H1 (cell line): ENCODE measurements at places on chromosomes 12 and 14.
A peak's percentile ranks its signal among the peaks of the same experiment; 100 is the strongest.

DNA sequence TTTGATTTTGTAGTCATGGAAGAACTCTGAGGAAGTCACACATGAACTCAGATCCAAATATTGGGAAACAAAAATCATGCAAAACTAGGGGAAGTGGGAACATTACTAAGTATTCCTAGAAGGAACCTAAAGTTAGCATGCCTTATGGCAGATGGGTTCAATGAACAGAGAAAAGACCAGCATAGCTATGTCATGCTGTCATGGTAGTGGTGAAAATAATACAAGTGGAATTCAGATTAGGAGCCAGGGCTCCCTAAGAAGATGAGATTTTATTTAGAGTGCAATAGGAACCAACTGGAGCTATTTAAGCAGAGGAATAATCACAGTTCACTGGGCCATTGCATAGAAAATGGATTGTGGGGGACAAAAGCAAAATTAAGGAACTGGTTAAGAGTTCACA, 134.0 kb downstream of the DIO2 start:
- H3K4me3 ChIP-seq, result no peak overlapping the region
- H3K4me1 ChIP-seq, result no peaks in the 10 kb centered on the region
- no peak for DNase-seq
- H3K27ac ChIP-seq, result no peak overlapping the region
- H3K27me3 ChIP-seq, result no peaks in the 10 kb centered on the region

DNA sequence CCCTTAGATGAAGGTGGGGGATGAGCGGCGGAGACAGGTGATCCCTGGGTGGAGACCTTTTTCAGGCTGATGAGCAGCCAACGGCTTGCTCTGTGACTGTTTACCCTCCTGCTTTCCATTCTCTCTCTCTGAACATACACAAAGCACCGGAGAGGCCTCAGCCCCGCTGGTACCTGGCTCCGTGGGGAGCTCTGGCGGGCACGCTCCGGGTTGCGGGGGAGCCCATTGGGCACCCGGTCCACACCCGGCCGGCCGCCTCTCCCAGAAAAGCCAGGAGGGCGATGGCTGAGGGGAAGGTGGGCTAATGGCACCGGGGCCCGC, 545 bp downstream of the SMARCC2 start:
- peaks cover 2% of the 10 kb centered on the region; the same call in 1 of the 2 replicates for H3K4me1 ChIP-seq
- H3K4me3 ChIP-seq, result peak overlapping the region; percentile 90
- peaks cover 21% of the 10 kb centered on the region for H3K36me3 ChIP-seq
- no peaks in the 10 kb centered on the region for H3K27me3 ChIP-seq
- no peak for DNase-seq

DNA sequence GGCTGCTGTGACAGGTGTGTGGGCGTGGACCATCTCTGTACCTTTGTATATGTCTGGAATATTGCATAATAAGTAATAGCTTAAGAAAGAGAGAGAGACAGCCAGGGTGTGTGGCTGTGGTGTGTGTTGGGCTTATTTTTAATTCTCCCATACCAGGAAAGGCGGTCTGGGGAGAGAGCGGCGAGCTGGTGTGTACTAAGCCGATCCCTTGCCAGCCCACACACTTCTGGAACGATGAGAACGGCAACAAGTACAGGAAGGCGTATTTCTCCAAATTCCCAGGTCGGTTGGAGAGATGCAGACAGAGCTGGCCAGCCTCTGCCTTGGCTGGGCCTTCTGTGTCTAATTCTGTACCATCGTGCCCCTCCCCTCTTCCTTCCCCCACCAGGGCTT, 63.9 kb downstream of the AACS start:
- peaks cover 10% of the 10 kb centered on the region for H3K36me3 ChIP-seq
- H3K27ac ChIP-seq, result no peak overlapping the region
- H3K4me1 ChIP-seq, result no peaks in the 10 kb centered on the region
- DNase-seq, result no peak
- H3K4me3 ChIP-seq, result no peak overlapping the region

GRCh38 chr14:105860615-105861580, 334.5 kb downstream of the TMEM121 start:
- H3K4me1 ChIP-seq, result no peaks in the 10 kb centered on the region
- H3K27me3 ChIP-seq, result no peaks in the 10 kb centered on the region; the same call in 1 of the 2 replicates
- no peak for DNase-seq
- H3K27ac ChIP-seq, result no peak overlapping the region

DNA sequence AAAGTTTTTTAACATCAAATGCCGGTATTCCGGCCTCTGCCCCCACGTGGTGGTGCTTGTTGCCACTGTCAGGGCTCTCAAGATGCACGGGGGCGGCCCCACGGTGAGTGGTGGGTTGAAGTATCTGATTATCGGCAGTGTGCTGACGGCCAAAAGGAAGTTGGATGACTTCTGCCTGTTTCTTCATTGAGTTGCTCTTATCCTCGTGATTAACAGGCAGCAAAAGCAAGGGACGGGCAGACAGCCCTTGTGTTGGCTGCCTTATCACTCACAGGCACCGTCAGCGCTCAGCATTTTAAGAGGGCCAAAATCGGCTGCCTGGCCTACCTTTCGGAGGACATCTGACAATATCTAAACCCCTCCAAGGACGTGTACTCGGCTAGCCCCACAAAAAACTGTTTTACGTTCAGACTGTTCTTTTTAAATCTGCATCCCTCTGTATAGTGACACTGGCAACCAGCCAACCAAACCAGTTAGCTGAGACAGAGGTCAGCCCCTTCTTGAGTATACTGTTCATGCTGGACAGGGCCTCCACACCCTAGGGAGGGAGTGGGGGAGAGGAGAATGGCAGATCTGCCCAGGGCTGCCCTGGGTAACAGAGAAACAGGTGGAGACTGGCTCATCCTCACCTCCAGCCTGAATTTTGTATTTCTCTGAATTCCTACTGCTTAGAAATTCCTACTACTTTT, 22.9 kb upstream of the AKAP5 start:
- H3K27me3 ChIP-seq, result no peaks in the 10 kb centered on the region
- H3K4me1 ChIP-seq, result no peaks in the 10 kb centered on the region
- no peak for DNase-seq

DNA sequence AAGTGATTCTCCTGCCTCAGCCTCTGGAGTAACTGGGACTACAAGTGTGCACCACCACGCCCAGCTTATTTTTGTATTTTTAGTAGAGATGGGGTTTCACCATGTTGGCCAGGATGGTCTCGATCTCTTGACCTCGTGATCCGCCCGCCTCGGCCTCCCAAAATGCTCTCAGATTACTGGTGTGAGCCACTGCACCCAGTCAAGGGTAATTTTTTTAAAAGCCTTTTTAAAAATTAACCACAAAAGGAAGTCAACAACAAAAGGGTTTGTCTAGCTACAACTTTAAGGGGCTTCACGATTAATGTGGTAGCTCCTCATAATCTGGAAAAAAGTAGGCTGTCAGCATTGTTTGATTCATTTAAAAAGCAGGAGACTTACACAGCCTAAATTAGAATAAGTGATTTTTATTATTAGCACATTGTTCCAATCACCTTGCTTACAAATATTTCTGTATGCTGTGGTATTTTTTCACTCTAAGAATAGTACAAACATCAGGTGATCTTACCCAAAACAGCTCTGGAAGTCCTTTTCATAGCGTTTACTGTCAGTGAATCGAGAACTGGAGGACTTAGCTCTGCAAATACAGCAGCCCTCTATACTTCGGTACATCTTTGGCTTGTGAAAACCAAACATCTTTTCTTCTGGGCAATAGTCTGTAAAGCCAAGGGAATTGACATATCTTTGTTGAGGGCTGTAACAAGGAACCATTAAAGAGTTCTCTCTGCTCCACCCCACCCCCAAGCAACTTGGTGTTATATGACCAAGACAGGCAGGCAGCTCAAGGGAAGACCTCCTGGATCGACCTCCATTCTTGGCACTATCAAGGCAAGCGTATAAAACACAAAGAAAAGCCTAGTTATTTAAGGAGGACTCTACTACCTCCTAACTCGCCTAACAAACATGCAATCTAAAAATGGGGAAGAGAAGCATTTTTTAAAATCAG, 28.1 kb downstream of the SINHCAF start:
- no peaks in the 10 kb centered on the region for H3K27me3 ChIP-seq
- H3K27ac ChIP-seq, result no peak overlapping the region
- H3K4me3 ChIP-seq, result no peak overlapping the region
- peaks cover 22% of the 10 kb centered on the region for H3K36me3 ChIP-seq

- 0 out of 2 replicates have a peak, but pooled peaks cover 2% of the 10 kb centered on the region for H3K4me1 ChIP-seq
- H3K36me3 ChIP-seq, result no peaks in the 10 kb centered on the region
- peaks cover 2% of the 10 kb centered on the region for H3K27me3 ChIP-seq
- H3K4me3 ChIP-seq, result no peak overlapping the region
- H3K27ac ChIP-seq, result no peak overlapping the region
- no peak for DNase-seq
These were observed 6.5 kb downstream of the RASAL1 start for GRCh38 chr12:113128802-113129663.

DNA sequence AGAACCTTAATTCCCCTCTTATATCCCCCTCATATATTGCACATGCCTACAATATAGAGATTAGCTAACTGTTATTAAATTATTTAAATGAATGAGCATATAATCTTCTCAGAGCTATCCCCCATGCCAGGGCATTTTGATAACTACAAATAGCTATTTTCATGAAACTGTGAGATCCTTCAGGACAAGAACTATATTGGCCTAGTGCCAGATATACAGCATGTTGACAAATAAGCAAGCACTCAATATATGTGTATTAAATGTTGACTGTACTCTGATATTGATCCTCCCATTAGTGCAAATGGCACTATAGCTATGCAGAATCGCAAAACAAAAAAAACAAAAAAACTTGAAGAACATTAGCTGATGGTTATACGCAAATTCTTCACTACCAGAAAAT, 134.1 kb upstream of the OTX2 start:
- H3K4me3 ChIP-seq, result no peak overlapping the region
- no peak overlapping the region for H3K27ac ChIP-seq
- H3K4me1 ChIP-seq, result no peaks in the 10 kb centered on the region
- no peaks in the 10 kb centered on the region for H3K27me3 ChIP-seq
- no peak for DNase-seq

DNA sequence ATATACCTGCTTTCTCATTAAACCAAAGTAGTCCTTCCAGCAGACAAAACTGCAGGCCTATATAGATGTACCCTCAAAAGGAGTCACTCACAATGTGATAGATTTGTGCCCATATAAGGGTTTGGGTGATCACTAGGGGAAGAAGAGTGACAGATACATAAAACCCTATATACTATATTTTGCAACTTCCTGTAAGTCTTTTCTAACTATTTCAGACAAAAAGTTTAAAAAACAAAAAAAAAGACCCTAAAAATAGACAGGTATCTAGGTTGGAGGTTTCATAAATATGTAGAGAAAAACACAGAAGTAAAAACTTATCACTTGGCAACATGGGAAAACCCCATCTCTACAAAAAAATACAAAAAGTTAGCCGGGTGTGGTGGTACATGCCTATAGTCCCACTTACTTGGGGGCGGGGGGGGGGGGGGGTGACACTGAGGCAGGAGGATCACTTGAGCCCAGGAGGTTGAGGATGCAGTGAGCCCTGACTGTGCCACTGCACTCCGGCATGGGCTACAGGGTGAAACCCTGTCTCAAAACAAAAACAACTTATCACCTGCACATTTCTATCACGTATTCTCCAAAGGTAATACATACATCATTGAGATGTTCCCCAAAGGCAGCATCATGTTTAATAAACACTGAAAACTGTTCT, 2.9 kb downstream of the VCPKMT start:
- no peak for DNase-seq
- no peaks in the 10 kb centered on the region for H3K4me1 ChIP-seq
- no peaks in the 10 kb centered on the region for H3K27me3 ChIP-seq

DNA sequence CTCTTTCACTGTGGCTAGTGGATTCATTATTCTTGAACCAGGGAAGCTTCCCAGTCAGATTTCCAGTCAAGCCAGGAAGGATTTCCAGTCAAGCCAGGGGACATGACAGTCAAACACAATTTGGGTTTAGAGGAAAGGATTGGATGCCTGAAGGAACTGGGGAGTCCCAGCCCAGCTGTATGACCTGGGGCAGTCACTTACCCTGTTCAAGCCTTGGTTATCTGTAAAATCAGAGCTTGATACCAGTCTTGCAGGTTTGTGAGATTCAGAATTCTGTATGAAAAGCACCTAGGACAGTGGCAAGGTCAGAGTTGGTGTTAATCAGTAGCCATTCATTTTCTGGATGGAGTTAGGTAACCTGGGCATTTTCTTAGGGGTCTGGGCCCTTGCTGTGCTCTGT, 152.7 kb downstream of the CHST11 start:
- DNase-seq, result no peak
- no peak overlapping the region for H3K4me3 ChIP-seq

GRCh38 chr12:81809829-81810595, 50.9 kb upstream of the PPFIA2 start:
- no peaks in the 10 kb centered on the region for H3K27me3 ChIP-seq
- H3K36me3 ChIP-seq, result no peaks in the 10 kb centered on the region
- H3K27ac ChIP-seq, result no peak overlapping the region
- H3K4me1 ChIP-seq, result no peaks in the 10 kb centered on the region; the same call in 1 of the 2 replicates
- no peak for DNase-seq
- H3K4me3 ChIP-seq, result no peak overlapping the region

GRCh38 chr14:99423434-99423833, 57.2 kb downstream of the SETD3 start:
- H3K4me1 ChIP-seq, result peaks cover 14% of the 10 kb centered on the region
- H3K27me3 ChIP-seq, result no peaks in the 10 kb centered on the region
- H3K27ac ChIP-seq, result no peak overlapping the region
- no peak overlapping the region for H3K4me3 ChIP-seq

DNA sequence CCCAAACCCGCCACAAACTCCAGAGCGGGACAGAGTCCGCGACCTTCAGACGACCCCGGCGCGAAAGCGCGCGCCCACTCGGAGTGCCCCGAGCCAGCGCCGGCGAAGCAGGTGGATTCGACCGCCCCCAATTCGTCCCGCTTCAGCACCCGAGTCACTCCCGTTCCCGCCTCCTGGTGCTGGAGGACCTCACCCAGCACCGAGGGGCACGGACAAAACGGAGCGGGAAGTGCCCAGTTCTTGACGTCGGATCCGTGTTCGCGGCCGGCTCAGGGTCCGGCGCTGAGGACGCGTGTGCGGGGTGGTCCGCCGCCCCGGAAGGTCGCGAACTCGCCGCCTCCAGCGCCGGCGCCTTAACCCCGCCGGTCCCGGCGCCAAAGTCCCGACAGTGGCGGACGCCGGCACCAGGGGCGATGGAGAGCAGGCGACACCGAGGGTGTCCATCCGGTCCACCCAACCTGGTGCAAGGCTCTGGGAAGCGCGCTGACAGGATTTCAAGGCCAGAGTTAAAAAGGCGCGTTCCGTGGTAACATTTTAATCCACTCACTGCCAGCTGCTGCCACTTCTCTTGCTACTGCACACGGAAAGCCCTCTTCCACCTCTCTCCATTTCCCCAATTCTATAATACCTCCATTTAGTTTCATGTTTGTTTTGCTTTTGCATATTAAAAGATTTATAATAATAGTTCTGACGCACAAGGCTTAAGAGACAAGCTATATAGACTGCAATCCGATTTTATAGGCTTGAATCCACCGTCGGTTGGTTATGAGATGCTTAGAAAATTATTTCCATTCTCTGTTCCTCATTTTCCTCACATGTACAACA, 240.0 kb upstream of the CPNE8 start:
- no peaks in the 10 kb centered on the region for H3K36me3 ChIP-seq
- no peak overlapping the region for H3K27ac ChIP-seq
- H3K27me3 ChIP-seq, result peaks cover 17% of the 10 kb centered on the region
- H3K4me1 ChIP-seq, result no peaks in the 10 kb centered on the region

GRCh38 chr12:754851-755562, 2.6 kb downstream of the WNK1 start:
- DNase-seq, result no peak
- peak overlapping the region; percentile 79 for H3K4me3 ChIP-seq
- H3K36me3 ChIP-seq, result no peaks in the 10 kb centered on the region
